D721Med (cell line): ENCODE measurements at places on chromosomes 3 and 15.

DNA sequence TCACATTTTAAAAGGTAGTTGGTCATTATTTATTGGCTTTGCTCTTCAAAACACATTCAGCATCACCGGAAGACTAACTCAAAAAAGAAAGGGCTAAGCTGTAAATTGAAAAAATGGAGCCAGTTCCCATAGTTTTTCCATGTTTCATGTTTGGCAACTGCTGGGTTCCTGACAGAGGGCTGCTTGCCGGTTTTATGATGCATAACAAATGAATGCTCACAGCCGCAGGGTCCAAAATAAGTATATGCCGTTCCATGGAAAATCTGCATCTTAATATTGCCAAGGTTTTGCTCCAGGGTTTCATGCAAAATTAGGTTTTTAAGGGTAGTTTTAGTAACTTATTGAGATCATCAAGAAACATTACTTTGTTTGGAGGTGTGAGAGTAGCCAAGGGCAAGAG is 15.8 kb downstream of the SLC12A1 start:
- DNase-seq = no peak

GRCh38 chr3:43346978-43347749 is 60.8 kb downstream of the SNRK start:
- no peak for DNase-seq

GRCh38 chr3:8497582-8497981 is 4.0 kb upstream of the LMCD1 start:
- DNase-seq = no peak

DNA sequence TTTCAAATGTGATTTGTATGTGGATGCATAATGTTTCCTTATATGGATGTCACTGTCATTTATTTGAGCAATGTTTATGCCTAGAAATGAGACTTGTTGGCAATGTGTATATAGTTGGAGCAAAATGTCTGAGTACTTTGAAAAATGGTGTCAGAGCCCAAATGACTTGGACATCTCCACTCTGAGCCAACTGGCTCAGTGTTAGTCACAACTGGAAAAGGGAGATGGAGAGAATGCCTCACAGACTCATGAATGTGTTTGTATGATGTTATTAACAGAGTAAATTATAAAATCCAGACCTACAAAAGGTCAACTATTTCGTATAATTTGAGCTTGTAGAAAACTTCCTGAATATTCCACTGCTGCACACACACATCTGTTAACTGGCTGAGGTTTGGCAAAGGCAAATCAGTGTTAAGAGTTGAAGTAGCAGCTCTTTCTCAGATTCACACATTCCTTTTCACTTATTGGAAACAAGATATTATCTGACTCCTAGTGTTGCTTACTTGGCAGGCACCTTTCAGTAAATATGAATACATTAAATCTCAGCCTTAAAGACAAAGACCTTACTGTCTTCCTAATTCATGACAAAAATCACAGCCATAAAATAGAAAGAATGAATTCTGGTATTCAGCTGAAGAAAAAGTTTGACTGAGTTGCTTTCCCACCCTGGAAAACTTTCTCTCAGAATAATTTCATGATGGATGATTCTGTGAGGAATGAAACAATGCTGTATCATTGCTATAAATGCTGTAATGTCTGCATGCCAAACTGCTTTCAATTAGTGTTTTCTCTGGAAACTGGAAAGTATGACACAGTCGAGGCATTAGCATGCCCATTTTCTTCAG is 27.0 kb downstream of the ADIPOQ start:
- DNase-seq = no peak

DNA sequence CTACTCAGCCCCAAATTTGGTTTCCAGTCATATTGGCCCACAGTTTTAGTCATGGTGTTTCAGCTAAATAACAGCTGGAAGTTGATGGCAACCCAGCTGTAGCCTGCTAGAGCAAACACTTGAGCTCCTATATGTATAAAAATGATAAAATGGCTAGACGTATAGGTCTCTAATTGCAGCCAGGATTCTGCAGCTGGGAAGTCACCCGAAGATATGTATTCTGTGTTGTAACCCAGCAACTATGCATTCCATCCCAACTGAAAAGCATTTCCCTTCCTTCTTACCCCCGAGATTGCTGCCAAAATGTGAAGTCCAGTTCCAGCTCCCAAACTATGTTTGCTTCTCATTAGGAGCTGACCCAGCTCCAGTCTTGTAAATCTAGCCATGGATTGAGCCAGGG is 408.4 kb downstream of the AGBL1 start:
- DNase-seq = no peak
